Activated CD8-positive, alpha-beta T cell treated with anti-CD3 and anti-CD28 coated beads, Interleukin-2, amount 10 ng/mL, durations not matched to agents 7 days and 5 days (primary cell): ENCODE measurements at places on chromosomes 6 and 20.
A peak's percentile ranks its signal among the peaks of the same experiment; 100 is the strongest.

DNA sequence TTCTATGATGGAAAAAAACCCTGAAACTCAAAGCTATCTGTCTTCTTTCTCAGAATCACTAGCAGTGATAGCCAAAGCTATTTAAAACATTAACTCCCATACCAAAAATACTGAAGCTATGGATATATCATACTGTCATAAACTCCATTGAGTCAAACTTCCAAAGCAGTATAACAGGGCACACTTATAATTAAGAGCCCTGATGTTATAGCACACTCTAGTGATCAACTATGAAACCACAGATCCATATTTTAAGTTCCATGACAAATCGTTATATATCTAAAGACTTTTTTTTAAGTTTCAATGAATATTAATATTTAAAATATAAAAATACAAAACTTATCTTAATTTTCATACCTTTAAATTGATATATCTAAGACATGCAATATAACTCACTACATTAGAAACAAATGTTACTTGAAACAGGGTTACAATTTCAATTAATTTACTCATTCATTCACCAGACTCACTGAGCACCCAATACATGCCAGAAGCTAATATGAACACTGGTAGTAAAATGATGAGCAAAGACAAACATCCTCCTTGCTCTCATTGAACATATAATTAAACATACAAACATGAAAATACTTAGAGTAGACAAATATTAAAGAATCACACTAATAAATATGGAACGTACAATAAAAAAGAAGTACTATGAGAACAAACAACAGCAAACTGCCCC lies 69.3 kb downstream of the IBTK start:
- DNase-seq, result no peak

DNA sequence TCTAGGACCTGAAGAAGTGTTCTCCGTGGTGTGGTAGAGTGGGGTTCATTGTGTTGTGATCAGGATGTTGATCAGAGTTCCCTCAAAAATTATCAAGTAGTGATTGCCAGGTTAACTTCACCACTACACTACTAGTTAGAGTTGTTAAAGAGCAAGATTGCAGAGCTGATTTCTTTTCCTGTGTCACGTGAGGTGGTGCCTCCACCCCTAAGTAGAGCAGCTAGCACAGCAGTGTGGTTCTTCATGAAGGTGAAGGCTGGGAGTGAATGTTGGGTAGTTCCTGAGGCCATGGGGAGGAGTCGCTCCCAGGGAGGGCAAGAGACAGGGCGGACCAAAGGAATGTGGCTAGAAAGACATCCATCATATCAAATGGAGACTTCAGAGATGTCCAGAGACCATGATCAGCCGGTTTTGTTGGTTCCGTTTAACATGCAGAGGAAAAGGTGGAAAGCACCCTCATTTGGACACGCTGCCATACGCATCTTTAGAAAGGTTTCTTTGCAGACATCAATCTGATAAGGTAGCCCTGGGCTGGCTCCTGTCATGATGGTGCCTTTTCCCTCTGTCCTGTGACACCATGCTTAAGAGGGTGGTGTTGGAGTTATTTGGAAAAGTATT lies 79.2 kb upstream of the IYD start:
- no peak for DNase-seq

- no peak for DNase-seq
Measured at GRCh38 chr6:29611426-29611825, 21.6 kb downstream of the GABBR1 start.

GRCh38 chr6:35541836-35542235 lies 29.1 kb upstream of the TULP1 start:
- DNase-seq, result no peak

DNA sequence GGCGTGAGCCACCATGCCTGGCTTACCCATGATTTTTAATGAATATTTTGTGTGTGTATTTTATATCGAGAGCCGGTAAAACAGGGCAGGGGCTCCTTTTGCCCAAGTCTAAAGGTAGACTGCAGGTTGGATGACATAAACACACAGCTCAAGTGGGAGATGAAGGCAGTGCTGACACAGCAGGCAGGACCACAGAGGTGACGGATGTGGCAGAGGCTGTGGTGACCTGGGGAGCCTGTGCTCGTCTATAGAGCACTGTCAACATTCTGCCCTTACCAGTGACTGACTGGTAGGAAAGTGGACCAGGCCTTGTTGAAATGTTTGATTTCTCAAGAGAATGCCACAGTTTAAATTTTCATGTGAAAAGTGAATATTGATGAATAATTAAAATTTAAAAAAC lies 137.5 kb downstream of the ZFP64 start:
- DNase-seq, result peak; percentile 54
